Stimulated activated CD4-positive, alpha-beta T cell treated with anti-CD3 and anti-CD28 coated beads, Interleukin-1b, Interleukin-23, amount 100 ng/mL, for 4 hours (primary cell): ENCODE measurements at places on chromosomes 4 and X.

- no peak for DNase-seq
Measured at GRCh38 chrX:50067435-50068284, 133.1 kb downstream of the AKAP4 start.

- DNase-seq = no peak
Measured at GRCh38 chr4:169220854-169221411, 49.8 kb downstream of the SH3RF1 start.

DNA sequence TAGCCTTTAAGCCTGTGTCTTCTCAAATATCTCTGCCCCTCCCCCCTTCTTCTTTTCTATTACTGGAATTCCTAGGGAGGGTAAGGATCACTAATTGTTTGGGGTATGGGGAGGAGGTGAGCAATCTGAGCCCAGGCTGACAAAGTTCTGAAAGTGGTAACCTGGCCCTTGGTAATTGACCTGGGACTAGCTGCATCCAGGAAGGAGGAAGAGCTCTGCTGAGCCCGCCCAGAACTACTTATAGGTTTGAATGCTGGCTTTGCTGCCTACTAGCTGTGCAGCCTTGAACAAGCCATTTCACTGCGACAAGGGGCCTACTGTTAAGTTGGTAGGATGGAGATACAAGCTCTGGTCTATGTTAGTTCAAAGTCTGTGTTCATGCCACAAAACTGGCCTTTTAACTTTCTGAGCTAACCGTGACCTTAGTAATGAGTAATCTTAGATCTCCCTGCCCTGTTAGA, 37.8 kb downstream of the DGKK start:
- no peak for DNase-seq

DNA sequence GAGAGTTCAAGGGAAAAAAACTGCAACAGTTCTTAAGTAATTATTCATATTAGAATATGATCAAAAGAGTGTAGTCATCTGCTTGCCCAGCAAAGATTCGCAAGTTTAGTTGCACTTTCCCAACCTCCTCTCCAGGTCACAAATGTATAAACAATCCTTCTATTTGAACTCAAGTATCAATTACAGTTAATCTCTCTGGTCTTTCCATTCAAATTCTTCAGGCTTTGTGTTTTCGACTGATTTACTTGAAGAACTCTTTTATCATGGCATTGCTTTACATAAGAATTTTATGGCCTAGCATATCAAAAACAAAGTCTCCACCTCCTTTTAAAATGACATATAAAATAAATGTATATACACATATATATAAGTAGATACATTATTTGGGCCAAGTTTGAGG, 1009.6 kb upstream of the DIAPH2 start:
- DNase-seq = no peak

DNA sequence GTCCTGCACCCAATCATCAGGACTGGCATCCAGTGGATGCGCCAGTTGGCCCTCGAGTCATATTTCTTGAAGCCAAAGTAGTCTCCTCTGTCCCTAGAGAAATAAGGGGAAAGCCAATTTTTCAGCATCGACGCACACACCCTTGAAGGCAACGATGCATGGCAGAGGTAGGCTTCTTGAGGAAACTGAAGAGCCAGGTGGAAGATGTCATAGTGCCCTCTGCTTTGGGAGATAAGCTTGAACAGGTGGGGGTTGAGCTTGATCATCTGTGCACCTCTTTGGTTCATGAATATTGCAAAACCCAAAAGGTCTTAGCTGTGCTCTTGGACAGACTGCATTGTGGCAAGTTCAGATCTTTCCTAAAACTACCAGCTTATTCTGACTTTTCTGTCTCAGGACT, 34.6 kb upstream of the WDR1 start:
- DNase-seq = no peak

- DNase-seq = peak; percentile 22
Measured at GRCh38 chrX:45850197-45850774, 649.6 kb upstream of the DIPK2B start.

DNA sequence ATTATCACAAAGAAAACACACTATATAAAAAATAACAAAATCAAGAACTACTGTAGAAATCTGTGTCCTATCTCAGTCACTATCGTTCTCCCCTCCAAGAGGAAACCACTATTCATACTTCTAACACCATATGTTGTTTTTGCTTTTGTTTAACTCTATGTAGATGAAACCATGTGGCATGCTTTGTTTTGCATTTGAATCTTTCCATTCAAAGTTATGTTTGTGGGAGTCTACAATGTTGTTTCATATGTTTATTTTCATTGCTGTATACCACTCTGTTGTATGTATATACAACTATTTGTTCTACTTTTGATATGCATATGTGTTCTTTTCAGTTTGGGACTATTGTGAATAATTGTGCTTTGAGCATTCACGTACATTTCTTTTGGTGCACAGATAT, 116.1 kb downstream of the PABPC4L start:
- DNase-seq = no peak

GRCh38 chr4:36930562-36931111, 313.9 kb upstream of the NWD2 start:
- DNase-seq = no peak

DNA sequence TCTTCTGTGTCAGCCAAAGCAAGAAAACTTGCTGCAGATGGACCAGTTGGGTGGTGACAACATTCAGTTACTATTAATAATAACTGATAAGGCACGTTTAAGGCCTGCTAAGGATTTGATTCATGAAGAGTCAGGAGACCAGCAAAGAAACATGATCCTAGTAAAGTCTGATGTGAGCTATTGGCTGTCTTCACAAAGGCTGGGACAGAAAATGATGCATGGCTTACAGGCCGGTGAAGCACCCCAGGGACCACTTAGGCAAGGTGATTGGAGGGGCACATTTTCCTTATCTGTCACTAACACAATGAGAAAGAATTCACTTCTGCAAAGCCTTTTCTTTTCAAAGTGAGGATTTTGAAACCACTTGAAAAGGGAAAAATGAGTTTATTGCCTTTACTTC, 65.4 kb upstream of the TRPC3 start:
- no peak for DNase-seq

DNA sequence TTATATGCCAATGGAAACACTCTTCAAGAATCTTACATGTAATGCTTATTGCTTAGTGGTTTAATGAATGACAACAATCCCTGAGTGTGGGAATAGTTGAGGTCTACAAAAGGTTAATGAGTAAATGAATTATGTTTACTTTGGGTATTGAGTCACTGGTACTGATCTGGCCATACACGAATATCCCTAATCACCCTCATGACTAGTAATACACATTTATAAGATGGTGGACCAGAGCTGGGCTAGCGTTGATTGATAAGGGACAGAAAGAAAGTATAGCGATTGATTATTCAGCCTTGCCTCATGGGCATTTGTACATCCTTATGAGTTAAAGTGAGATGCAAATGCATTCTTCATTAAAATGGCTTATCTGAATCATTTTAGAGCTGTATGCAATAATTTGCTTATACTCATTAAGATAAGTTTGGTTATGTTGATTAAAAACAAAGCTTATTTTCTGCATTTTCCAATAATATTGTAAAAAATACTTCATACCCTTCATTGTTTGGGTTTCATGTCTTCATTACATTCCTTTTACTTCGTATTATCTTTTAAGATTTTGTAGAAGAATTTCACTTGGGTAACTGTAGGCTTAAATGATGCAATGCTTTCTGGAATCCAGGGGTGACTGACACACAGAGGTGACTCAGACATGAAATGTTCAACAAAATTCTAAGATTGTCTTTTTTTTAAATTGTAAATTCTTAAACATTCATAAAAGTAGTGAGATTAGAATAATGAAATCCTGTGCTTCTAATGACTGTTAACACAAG, 47.4 kb downstream of the FGF2 start:
- no peak for DNase-seq
